ENCODE measurements at places on chromosomes 11 and 22.

DNA sequence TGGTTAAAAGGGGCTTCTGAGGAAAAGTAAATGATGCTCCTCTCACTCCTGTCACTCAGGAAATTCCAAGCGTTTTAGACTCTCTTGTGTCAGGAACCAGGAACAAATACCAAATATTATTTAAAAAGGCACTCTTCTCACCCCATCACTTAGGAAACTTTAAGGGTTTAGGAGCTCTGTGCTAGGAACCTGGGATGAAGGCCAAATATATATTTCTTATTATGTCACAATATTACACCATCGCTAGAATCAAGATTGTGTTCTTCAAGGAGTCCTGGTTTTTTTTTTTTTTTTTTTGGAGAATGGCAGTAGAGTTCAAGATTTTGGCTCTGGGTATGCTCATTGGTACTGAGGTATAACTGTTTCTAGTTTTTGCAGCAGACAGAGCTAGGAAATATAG lies 79.0 kb upstream of the HEPHL1 start:
- DNase-seq = no peak

- no peak for DNase-seq
These were observed 827.5 kb upstream of the FAT3 start for GRCh38 chr11:91397134-91397468.

- DNase-seq = no peak
These were observed 1.5 kb downstream of the LMF2 start for GRCh38 chr22:50505776-50506610.

DNA sequence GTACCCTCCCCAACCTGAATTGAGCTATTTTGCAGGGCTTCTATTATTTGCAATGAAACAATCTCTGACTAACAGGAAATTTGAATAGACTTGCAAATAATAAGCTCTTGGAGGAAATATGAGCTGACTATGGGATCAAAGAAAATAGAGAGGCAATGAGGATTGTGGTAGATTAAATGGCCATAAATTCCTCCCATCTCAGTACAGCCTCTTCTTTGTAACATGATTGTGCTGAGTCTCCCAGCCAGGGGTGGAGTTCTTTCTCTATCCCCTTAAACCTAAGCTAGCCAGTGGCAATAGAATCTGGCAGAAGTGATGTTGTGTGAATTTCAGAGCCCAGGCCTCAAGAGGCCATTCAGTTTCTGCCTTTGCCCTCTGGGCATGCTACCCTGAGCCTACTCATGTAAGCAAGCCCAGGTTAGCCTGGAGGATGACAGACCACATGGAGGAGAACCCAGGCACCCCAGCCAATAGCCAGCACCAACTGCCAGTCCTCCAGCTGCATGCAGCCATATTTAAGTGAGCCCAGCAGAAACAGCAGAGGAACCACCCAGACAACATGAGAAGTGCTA lies 86.8 kb upstream of the TP53I11 start:
- no peak for DNase-seq

- DNase-seq = no peak
These were observed 4.5 kb downstream of the SLC22A6 start for GRCh38 chr11:62980133-62980760.

- DNase-seq = no peak
These were observed 591 bp upstream of the DNAJC4 start for GRCh38 chr11:64229744-64230170.

GRCh38 chr11:10657308-10658271 lies 36.0 kb downstream of the IRAG1 start:
- DNase-seq = no peak

DNA sequence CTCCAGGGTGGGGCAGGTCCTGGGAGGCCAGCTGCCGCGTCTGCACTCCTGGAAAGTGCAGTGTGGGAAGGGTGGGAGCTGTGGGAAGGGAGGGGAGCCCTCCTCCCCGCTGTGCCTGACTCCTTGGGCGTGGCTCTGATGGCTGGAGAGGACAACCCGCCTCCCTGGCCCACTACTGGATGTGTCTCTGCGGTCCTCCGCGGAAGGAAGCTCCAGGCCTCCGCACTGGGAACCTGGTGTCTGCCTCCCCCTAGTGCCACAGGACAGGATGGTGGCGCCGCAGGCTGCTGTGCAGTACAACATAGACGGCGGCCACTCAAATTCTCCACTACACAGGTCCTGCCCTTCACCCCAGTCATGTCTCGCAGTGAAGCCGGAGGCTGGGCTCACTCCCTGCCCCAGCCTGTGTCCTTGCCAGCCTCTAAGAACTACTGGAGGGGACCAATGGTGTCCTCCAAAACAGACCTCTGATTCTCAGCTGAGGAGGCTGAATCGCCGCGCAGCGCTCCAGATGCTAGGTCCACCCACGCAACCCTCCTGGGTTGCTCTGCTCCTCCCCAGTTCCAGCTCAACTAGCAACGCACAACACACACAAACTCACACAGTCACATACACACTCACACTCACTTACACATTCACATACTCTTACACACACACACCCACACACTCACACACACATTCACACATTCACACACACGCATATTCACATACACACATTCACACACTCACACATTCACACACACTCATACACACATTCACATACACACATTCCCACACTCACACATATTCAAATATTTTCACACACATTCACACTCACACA lies 12.4 kb upstream of the DSCAML1 start:
- peak; percentile 59 for DNase-seq

GRCh38 chr11:69041516-69041915 lies 7.2 kb upstream of the TPCN2 start:
- no peak for DNase-seq

- no peak for DNase-seq
These were observed 914.4 kb upstream of the TENM4 start for GRCh38 chr11:80355251-80355650.

- no peak for DNase-seq
These were observed 444.4 kb downstream of the DLG2 start for GRCh38 chr11:85182441-85183387.

All from thyroid gland (tissue), 4 donors.